ENCODE measurements at places on chromosomes 12 and 14. TPM values are rescaled to one million over a fixed set of nuclear protein-coding genes. Genes with fewer than 3 reads are reported as not detected.

The ESR2 gene
- 0.76 TPM for total RNA-seq

DNA sequence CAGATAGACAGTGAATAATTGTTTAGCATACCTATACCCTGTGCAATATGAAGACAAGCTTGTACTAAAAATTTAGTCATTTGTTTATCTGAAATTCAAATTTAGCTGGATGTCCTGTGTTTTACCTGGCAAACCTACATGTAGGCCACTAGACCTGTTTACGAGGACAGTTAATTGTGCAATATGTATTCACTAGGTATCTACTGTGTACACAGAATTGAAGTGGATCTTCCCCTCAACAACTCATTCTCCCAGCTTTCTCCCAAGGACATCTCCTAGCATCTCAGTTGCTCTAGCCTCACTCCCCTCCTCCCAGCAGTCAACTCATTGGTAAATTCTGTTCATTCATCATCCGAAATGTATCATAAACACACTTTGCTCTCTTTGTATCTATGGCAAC, 25.3 kb downstream of the AK7 start:
- DNase-seq = no peak

The SERPINA10 gene
- not detected for total RNA-seq

The LTBR gene
- total RNA-seq = 99.7 TPM

DNA sequence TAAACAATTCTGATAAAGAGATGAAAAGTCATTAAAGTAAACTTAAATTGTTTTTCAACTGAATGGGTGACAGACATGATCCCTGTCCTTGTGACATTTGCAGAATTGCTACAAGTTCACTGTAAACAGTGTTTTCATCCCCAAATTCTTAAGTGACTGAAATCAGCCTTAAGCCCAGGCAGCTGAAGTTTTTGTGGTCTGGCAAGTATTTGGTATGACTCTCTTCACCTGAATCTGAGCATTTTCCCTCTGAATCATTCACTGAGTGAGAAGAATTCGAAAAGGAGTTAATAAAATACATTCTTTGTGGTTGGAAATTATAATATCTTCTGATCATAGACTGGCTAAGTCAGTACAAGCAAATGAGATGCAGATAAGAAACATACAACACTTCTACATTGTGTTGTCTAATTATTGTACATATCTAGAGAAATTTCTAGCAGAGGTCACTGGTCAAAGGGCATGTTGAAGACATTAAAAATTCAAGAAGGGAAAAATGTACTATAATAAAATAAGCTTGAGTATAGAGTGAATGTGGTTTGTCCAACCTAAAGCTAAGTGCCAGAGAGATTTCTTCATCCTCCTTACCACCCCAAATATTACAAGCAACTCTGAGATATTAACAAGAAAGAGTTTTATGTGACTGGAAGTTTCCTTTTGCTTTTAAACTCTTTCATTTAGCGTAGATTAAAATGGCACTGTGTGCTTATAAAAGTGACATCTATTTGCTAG, 177.8 kb upstream of the DIO2 start:
- no peak for DNase-seq

Data from sciatic nerve (tissue), 2 donors.